ENCODE measurements at places on chromosomes 3 and 15. TPM values are rescaled to one million over a fixed set of nuclear protein-coding genes. Genes with fewer than 3 reads are reported as not detected.

Gene RTP3
- not detected for total RNA-seq

Gene STT3B
- total RNA-seq = 84.7 TPM

Gene AGBL1
- total RNA-seq = not detected

Gene TRH
- total RNA-seq = 0.23 TPM

Gene MON1A
- 9.3 TPM for total RNA-seq

Gene CCDC174
- total RNA-seq = 19.0 TPM

Gene UBR1
- total RNA-seq = 39.1 TPM

Gene GPR160
- total RNA-seq = 1.7 TPM

Gene NR1I2
- total RNA-seq = not detected

Gene CPN2
- 0.14 TPM for total RNA-seq

Gene MRPS25
- total RNA-seq = 29.7 TPM

Gene CELSR3
- total RNA-seq = 0.65 TPM

Gene ULK4
- 7.5 TPM for total RNA-seq

Gene RAD54L2
- total RNA-seq = 21.2 TPM

Gene FILIP1L
- 630 TPM for total RNA-seq

Gene MELTF
- total RNA-seq = 12.1 TPM

Gene DAZL
- not detected for total RNA-seq

Gene ATP11B
- 44.3 TPM for total RNA-seq

Gene CD200R1
- 2.2 TPM for total RNA-seq

Gene LMAN1L
- total RNA-seq = not detected

Gene GOLGA6A
- 0.24 TPM for total RNA-seq

Gene ACKR4
- 7.6 TPM for total RNA-seq

Gene EPHB3
- 6.9 TPM for total RNA-seq

Gene MFGE8
- 829 TPM for total RNA-seq

Gene RBMS3
- 87.1 TPM for total RNA-seq

Gene PLA2G4F
- not detected for total RNA-seq

Gene SLC25A38
- total RNA-seq = 14.9 TPM

Gene TTLL13
- total RNA-seq = not detected

Gene RAF1
- total RNA-seq = 73.9 TPM

Gene TMEM207
- total RNA-seq = not detected

Gene RAB5A
- total RNA-seq = 52.8 TPM

Gene EXD1
- not detected for total RNA-seq

Gene C15orf39
- total RNA-seq = 25.8 TPM

Gene DVL3
- total RNA-seq = 67.3 TPM

All from posterior vena cava (tissue), 2 donors.